Stimulated activated CD4-positive, alpha-beta T cell treated with anti-CD3 and anti-CD28 coated beads, Interleukin-15, amount 100 ng/mL, for 1 hour (primary cell): ENCODE measurements at places on chromosomes 2 and 18.

DNA sequence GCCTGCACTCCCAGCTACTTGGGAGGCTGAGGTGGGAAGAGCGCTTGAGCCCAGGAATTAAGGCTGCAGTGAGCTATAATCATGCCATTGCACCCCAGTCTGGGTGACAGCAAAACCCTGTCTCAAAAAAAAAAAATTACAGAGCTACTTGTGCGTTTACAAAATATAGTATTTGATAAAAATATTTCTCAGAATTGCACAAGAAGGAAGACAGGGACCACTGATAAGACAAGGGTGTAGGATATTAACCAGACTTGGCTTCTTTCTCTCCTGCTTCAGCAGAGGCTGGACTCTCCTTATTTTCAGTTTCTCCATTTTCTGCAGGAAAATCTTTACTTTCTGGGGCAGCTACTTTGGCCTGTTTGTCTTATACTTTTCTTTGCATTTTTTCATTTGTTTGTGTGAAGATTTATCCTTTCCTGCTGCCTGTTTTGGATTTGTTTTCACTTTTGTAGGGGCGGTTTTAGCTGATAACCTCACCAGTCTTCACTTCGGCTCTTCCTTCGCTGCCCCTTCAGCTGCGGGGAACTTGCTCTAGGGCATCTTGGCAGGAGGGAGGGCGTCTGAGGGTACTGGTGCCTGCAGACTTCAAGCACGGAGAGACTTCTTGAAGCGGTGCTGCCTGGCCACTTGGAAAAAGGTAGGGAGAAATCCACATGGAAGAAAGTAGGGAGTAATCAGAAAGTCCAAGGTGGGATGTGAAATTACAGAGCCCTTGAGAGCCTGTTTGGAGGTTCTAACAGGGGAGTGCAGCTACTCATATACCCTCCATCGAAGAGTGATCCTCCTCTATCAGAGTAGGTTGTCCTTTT is 14.9 kb upstream of the ZDBF2 start:
- DNase-seq, result no peak

DNA sequence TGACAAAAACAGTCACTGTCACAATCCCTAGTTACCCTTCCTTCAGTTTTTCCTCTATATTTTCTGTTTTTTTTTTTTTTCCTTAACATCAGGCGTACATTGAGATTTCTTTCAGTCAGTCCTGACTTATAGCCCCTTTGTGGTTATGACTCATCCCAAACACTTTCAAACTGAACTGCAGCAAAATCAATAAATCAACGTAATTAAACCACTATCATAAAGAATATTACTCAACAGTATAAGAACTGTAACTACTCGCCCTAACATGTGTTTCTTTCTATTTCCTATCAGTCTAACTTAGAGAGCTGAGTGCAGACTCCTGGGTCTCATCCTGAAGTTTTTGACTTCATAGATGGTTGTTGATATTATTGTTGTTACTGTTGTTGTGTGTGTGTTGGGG is 523.5 kb downstream of the LRRTM4 start:
- no peak for DNase-seq

DNA sequence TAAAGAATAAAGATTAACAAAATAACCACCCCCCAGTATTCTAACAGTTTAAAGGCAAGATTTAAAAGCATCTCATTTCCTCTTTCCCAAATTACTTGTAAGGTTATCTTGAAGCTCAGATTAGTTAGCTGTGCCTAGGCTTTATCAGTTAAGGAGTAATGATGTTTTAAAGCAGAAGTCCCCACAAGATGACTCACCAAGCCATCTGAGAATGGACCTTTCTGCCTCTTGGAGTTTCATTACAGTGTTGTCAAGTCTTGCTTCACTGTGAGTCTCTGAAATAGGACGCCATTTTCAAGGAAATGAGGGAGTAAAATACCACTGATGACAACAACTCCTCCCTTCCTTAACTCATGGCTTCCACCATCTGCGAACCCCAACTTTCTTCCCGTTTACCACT is 35.9 kb downstream of the ZNF385B start:
- DNase-seq, result no peak

DNA sequence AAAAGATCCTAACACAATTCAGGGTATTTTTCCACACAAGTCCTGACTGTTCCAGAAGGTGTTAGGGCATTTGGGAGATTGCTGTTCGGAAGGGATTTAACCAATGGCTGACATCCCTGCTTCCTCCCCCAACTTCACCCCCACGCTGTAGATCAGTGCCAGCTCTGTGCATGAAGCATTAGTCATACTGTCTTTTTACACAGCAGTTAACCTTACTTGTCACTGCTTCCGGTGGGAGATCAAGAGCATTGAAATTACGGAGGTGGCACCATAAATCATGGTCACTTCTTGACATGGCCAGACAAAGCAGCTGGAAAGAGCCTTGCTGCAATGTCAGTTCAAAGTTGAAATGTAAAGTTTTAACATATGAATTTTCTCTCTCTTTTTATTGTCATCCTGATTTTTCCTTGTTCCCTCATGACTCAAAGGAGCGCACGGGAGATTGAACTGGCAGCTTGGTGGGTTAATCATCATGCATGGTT is 70.2 kb downstream of the HRH4 start:
- DNase-seq, result no peak

GRCh38 chr2:184824597-184824996 is 226.3 kb downstream of the ZNF804A start:
- DNase-seq, result no peak
